ENCODE measurements at places on chromosomes 5 and 9.

GRCh38 chr9:7921545-7922197 lies 122.1 kb upstream of the DMAC1 start:
- H3K4me3 ChIP-seq = no peak overlapping the region
- H3K4me1 ChIP-seq = peaks cover 20% of the 10 kb centered on the region
- H3K27me3 ChIP-seq = no peaks in the 10 kb centered on the region
- no peaks in the 10 kb centered on the region for H3K36me3 ChIP-seq

- no peak for DNase-seq
- H3K4me3 ChIP-seq = no peak overlapping the region
- no peaks in the 10 kb centered on the region for H3K36me3 ChIP-seq
- peaks cover 19% of the 10 kb centered on the region for H3K4me1 ChIP-seq
- H3K27me3 ChIP-seq = no peaks in the 10 kb centered on the region
These were observed 14.8 kb downstream of the SLC44A1 start for GRCh38 chr9:105259274-105259673.

GRCh38 chr9:107584944-107585343 lies 95.4 kb upstream of the KLF4 start:
- no peak overlapping the region for H3K4me3 ChIP-seq
- H3K27ac ChIP-seq = no peak overlapping the region
- no peaks in the 10 kb centered on the region for H3K36me3 ChIP-seq

DNA sequence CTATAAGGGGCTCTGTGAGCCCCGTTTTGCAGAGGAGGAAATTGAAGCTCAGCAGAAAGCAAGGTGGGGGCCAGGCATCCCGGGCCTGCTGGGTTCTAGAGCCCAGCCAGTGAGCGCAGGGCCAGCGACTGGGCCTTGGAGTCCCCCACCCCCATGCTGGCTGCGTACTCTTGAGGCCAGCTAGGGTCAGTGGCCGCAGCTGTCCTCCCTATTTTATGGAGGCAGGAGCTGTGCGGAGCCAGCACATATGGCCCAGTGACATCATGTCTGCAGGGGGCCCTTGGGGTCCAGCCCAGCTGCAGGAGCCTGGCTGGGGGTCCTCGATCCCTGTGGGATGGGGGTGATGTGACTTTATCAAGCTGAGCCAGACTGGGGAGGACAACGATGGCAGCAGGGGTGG lies 71.3 kb downstream of the HMCN2 start:
- no peak overlapping the region for H3K4me3 ChIP-seq
- H3K4me1 ChIP-seq = no peaks in the 10 kb centered on the region

GRCh38 chr5:110414360-110414759 lies 312.1 kb downstream of the TMEM232 start:
- DNase-seq = peak; percentile 34
- no peak overlapping the region for H3K27ac ChIP-seq
- H3K4me1 ChIP-seq = no peaks in the 10 kb centered on the region
- H3K36me3 ChIP-seq = no peaks in the 10 kb centered on the region
- no peaks in the 10 kb centered on the region for H3K27me3 ChIP-seq

- no peaks in the 10 kb centered on the region for H3K36me3 ChIP-seq
- no peak for DNase-seq
- peaks cover 10% of the 10 kb centered on the region for H3K4me1 ChIP-seq
- H3K4me3 ChIP-seq = no peak overlapping the region
- H3K27ac ChIP-seq = no peak overlapping the region
These were observed 280.1 kb upstream of the DMRT1 start for GRCh38 chr9:561427-561826.

- H3K4me3 ChIP-seq = no peak overlapping the region
- no peak overlapping the region for H3K27ac ChIP-seq
- no peaks in the 10 kb centered on the region for H3K27me3 ChIP-seq
These were observed 212.4 kb downstream of the TLE1 start for GRCh38 chr9:81476813-81477490.

- H3K36me3 ChIP-seq = no peaks in the 10 kb centered on the region
- peak overlapping the region; percentile 49 for H3K27ac ChIP-seq
- no peak overlapping the region for H3K4me3 ChIP-seq
- no peaks in the 10 kb centered on the region for H3K27me3 ChIP-seq
These were observed 56.7 kb downstream of the GADD45G start for GRCh38 chr9:89661391-89661949.

GRCh38 chr5:169272731-169273427 lies 28.1 kb downstream of the SLIT3 start:
- no peak for DNase-seq
- H3K27ac ChIP-seq = peak overlapping the region; percentile 58
- no peaks in the 10 kb centered on the region for H3K36me3 ChIP-seq
- H3K27me3 ChIP-seq = no peaks in the 10 kb centered on the region

GRCh38 chr5:32600054-32600622 lies 14.8 kb downstream of the SUB1 start:
- no peaks in the 10 kb centered on the region for H3K27me3 ChIP-seq
- H3K4me3 ChIP-seq = no peak overlapping the region
- DNase-seq = peak; percentile 12
